ENCODE measurements at places on chromosomes 12 and 14. TPM values are rescaled to one million over a fixed set of nuclear protein-coding genes. Genes with fewer than 3 reads are reported as not detected.

BATF gene
- total RNA-seq = not detected

TOMM20L gene
- total RNA-seq = not detected

NGDN gene
- total RNA-seq = 60.6 TPM

TMTC2 gene
- 15.9 TPM for total RNA-seq

CCNK gene
- total RNA-seq = 17.0 TPM

PTPRR gene
- total RNA-seq = not detected

DIO2 gene
- total RNA-seq = 11.5 TPM

Measured in bronchial smooth muscle cell (primary cell).